Neural progenitor cell (in vitro differentiated cells): ENCODE measurements at places on chromosomes 7 and 10.

- DNase-seq, result peak; percentile 82
Observed at GRCh38 chr7:45582868-45583277, 8.7 kb downstream of the ADCY1 start.

- DNase-seq, result no peak
Observed at GRCh38 chr10:10745291-10745690, 272.4 kb upstream of the CELF2 start.

DNA sequence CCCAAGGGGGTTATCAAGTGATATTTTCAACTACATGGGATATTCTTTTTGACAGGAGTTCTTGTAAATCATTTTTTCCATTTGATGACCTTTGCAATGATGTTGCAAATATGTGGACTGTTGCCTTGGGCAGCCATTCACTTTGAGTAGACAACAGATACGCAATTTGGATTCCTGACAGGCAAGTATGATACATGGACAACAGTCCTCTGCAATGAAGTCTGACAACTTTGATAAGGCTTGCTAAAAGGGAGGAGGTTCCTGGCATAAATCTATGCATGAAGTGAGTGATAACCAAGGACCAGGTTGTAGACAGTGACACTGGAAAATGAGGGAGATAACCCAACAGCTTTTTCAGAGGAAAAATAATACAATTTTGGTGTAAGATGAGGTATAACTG is 17.7 kb downstream of the LRRD1 start:
- DNase-seq, result no peak

DNA sequence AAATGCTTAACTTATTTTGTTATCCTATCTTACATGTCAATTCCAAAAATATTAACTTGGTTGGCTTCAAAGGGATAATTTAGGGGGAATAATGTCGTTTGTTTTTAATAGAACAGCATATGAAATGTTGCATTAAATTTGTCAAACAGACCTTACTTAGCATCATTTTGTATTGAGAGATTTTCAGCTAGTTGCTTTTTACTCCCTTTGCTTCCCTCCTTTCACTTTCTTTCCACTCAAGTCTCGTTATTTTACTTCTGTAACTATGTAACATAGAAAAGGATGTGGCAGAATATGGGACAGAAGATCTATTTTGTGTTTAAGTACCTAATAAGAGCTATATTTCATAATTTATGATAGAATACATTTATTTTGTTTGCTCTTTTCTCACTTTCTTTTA is 2.6 kb downstream of the PHYHIPL start:
- no peak for DNase-seq

DNA sequence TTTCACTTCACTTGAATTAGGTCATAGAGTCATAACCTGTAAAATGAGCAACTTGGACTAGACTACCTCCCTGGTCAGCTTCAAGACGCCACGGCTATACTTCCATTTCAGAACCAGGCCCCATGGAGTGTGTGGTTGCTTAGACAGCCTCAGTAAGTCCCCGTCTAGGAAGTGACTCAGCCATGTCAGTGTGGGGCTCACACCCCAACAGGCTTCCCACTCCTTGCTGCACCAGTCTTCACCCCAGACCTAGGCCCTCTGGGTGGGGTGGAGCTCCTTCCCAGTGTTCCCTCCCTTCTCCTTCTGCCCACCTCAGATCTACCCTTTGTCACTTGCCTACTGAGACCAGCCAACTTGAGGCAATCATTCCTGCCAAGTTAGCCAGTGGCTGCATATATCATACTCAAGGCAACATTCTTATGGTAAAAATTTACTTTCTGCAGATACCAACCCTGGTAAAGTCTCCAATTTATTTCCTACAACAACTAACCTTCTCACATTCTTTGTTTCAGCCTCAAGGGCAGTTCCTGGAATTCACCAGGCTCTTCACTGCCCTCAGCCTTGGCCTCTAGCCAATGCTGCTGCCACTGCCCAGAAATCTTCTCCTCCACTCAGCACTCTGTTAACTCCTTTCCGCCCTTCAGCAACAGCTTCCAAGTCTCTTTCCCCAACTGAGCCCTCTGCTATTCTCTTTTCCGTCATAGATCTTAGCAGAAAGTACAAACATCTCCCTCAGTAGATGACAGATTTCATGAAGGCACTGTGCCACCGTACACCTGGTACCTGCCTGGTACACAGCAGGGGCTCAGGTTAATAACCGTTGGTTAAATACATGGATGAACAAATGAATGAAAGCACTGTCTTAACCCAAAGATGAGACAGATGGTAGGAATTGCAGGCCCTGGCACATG is 31.3 kb upstream of the ZNRF2 start:
- no peak for DNase-seq

GRCh38 chr7:23074443-23075261 is 30.9 kb upstream of the KLHL7 start:
- no peak for DNase-seq

DNA sequence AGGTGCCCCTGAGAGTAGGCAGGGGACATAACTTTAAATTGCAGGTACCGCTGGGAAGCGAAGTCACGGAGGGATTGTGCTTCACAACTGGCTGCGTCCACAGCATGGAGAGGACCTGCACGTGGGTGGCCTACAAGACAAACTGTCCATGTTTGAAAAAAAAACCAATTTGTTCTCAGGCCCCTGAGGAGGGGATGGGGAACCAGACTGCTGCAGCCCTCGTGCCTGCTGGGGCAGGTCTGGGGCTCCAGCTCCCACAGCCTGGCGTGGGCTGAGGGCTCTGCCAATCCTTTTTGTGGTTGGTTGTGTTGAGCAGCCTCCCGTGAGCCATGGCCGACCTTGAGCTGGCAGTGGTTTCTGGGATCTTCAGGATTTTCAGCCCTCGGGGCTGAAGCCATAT is 9.7 kb downstream of the SFRP5 start:
- DNase-seq, result no peak

DNA sequence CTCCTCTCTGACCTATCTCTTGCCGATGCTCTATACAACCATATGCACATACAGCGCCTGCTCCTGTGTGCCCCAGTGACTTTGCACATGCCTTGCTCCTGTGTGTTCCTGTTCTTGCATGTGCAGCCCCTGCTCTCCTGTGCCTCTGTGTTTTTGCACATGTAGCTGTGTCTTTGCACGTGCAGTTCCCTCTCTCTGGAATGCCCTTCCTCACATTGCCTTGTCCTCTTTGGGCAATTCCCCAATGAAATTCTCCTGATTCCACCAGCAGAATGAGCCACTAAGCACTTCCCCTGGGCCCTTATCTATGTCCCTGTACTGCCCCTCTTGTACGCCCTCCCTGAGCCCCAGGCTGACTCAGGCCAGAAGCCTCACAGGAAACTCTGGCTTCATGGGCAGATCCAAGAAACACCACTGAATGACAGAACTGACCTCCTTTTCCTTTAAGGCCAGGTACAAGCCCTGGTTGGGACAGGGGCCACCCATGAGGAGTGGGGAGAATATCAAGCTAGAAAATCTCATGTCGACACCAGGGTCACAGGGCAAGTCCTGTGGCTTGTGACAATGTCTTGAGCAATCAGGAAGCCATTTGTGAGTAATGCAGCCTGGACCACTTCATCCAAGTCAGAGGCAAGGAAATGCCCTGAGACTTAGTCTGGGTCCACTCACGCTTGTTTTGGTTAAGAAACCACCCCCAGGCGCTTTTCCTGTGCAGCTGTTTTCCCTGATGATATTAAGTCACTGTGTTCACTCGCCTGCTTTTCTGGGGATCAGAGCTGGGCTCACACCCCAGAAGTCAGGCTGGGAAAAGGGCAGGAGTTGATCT is 1.9 kb upstream of the ARHGAP22 start:
- DNase-seq, result no peak

- no peak for DNase-seq
Observed at GRCh38 chr7:24913801-24914464, 66.0 kb downstream of the OSBPL3 start.

DNA sequence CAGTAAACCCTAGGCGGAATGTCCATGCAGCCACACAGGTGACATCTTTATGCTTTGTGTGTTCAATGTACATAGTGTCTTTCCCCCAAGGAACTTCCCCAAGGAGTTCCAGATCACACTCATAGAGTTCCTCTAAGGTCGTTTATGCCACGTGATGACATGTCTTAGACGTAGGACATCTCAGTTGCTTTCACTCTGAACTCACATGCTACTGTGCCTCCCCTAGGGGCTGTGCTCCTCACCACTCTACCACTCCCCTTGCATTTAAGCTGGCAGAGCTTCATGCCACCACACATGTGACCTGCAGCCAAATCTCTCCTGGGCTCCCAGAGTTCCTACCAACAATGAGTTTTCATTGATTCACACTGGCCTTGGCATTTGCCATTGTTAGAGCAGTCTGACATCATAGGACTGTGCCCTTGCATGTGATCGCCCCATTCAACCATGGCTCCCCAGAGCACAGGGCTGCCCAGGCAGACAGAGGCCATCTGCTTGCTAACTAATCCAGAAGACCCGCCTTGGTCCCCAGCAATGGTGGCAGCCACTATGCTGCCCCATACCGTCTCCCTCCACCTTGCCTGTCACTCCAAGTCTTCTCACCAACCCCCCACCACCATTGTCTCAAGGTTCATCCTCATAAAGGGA is 95.3 kb upstream of the MACROH2A2 start:
- no peak for DNase-seq

DNA sequence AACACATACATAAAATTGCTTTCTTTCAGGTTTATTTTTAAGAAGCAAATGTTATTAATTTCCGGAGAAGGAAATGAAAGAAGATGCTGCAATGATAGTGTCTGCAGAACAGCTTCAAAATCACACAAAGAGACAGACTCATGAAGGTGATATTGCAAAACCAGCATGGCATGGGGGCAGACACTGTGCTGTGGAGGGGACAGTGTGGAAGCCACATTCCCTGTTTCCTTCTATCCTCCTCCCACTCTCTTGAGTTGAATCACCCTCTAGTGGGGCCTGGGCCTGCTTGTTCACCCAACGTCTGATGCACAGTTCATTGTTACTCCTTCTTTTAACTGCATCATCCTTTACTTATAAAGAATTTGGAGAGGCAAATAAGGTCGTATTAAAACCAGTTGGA is 104.0 kb upstream of the INSIG1 start:
- DNase-seq, result no peak

GRCh38 chr10:95533590-95533989 is 27.6 kb downstream of the SORBS1 start:
- DNase-seq, result no peak

DNA sequence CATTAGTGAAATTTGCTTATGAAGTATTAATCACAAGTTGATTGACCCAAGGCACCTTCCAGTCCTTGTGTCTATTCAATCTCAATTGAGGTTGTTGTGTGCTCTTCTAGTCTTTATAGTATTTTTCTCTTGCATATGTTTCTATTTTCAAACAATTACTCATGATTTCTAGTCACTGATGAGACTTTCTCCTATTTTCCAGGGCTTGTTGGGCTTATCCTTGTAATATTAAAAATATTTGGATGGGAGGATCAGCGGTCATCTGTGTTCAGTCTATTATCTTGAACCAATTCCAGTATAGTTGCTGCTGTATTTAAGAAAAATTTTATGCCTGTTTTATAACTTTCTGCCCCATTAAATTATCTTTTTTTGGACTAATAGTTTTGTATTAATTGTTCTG is 154.4 kb downstream of the PTEN start:
- no peak for DNase-seq

GRCh38 chr7:48130658-48131108 is 40.6 kb upstream of the ABCA13 start:
- DNase-seq, result no peak

GRCh38 chr10:110416776-110417711 is 80.7 kb upstream of the DUSP5 start:
- DNase-seq, result no peak

DNA sequence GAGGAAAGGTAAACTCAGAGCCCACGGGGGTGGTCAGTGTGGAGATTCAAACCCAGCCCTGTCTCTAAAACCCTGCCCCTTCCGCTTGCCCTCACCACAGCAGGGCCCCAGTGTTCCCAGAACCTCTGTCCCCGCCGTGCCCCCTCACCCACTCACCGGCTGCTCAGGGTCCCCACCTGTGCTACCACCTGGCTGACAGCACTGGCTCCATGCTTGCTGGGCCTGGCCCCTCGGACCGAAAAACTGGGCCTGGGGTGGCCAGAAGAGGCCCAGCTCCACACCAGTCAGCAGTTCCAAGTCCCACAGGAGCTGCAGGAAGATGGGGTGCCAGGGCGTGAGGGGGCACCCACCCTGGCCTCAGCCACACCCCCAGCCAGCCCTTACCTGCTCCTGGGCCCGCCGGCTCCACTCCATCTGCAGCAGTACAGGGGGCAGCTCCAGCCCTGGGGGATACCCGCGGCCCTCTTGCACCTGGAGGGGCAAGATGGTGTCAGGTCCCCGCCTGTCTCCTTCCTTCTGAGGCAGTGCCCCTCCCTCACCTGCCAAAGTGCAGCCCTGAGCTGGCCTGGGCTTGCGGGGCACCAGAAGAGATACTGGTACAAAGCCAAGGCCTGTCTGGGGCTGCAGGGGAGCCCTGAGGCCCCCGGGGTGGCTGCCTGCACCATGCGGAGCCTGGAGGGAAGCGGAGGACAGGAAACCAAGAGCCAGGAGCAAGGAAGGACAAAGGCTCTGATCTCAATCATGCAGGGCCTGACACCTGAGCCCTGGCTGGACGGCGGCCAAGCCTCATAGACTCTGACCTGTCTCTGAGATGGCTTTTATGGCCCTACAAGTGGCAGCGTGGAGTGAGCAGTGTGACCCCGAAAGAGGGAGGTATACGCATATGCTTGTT is 11.7 kb downstream of the ATP6V1F start:
- DNase-seq, result no peak

DNA sequence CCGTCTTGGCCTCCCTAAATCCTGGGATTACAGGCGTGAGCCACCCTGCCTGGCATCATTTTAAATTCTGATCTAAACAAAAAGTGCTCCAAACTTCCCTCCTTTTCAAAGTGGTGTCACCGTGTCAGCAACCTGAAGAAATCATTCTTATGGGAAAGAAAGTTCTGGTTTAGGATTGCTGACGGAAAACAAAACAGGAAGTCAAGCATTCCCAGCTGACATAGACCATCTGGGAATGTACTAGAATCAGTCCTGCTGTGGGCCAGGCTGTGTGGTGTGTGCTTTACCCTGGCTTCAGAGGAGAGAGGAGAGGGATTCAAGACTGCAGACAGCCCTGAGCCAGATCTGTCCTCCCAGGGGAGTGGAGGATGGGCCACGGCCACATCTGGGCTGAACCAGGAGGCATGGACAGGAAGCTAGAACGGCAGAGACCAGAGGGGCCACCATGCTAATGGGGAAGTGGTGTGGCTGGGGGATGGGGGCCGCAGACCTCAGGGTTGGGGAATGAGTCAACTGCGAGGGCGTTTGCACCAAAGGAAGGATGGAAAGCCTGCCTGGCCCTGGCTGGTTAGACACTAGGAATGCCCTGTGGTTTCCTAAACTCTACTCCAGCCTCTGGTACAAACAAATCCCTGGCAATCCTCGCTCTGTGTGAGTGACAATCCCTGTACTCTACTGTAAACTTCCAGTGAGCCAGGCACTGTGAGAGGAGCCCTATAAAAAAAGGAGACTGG is 16.7 kb upstream of the CLIP2 start:
- no peak for DNase-seq

GRCh38 chr7:55567571-55567970 is 4.7 kb downstream of the VOPP1 start:
- DNase-seq, result no peak
